WTC11 (cell line): ENCODE measurements at places on chromosomes 12 and 14.

GRCh38 chr12:48199774-48200221 lies 3.3 kb downstream of the OR10AD1 start:
- no peak for DNase-seq
- H3K4me1 ChIP-seq: 0 out of 2 replicates have a peak, but pooled peaks cover 7% of the 10 kb centered on the region
- no peak overlapping the region for H3K27ac ChIP-seq
- H3K27me3 ChIP-seq: peaks cover 78% of the 10 kb centered on the region
- H3K4me3 ChIP-seq: peak overlapping the region; percentile 78
- H3K36me3 ChIP-seq: peaks cover 4% of the 10 kb centered on the region; the same call in 1 of the 2 replicates

GRCh38 chr12:67651132-67651695 lies 2.7 kb downstream of the DYRK2 start:
- H3K4me3 ChIP-seq: peak overlapping the region; percentile 97
- peaks cover 17% of the 10 kb centered on the region for H3K36me3 ChIP-seq
- DNase-seq: no peak
- H3K27ac ChIP-seq: peak overlapping the region; percentile 93

DNA sequence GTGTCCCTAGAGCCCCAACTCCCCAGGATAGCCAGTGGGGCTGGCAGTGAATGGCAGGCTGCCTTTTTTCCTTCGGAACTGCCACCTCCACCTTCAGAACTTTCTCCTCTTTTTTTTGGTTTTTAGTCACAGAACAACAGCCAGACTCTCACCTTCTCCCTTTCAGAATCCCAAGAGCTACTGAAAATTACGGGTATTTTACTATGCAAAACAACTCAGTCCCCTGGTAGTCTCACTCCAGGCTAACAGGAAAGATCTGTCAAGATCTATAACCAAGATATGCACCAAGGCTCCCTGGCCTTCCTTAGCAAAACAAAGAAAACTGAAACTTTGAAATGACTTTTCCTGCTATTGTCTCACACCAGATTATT lies 12.5 kb downstream of the PLEKHG6 start:
- no peak for DNase-seq
- H3K36me3 ChIP-seq: peaks cover 31% of the 10 kb centered on the region
- H3K27ac ChIP-seq: peak overlapping the region; percentile 98
- H3K27me3 ChIP-seq: no peaks in the 10 kb centered on the region
- H3K4me3 ChIP-seq: peak overlapping the region; percentile 62

GRCh38 chr12:121579190-121579791 lies 1.5 kb downstream of the KDM2B start:
- H3K27me3 ChIP-seq: no peaks in the 10 kb centered on the region
- H3K4me3 ChIP-seq: peak overlapping the region; percentile 99
- peaks cover 50% of the 10 kb centered on the region for H3K4me1 ChIP-seq
- H3K36me3 ChIP-seq: peaks cover 20% of the 10 kb centered on the region

DNA sequence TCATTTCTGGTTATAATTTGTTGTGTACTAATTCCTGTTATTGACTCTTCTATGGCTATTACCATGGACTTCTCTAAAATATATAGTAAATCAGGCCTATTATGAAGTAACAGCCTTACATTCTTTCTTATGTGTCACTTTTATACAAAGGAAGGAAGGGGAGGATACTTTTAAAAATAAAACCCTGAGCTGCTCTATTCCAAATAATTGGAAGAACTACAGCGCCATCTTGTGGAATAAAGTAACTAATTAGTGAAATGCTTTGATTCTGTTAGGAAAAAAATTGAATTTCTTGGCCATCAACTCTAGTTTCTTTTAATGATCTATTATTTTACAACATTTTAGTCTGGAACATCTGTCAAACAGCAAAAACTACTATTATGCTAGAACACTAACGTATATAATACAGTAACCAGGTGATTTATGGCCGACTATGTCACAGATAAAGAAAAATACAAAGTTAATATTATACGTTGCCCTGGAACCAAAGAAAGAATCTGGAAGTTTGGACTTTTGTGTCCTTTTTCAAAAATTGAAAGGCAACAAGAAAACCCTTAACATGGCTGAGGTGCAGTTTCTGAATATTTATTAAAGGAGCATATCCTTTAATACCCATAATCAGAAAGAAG lies 55.0 kb upstream of the NELL2 start:
- no peaks in the 10 kb centered on the region for H3K4me1 ChIP-seq
- no peak overlapping the region for H3K27ac ChIP-seq

DNA sequence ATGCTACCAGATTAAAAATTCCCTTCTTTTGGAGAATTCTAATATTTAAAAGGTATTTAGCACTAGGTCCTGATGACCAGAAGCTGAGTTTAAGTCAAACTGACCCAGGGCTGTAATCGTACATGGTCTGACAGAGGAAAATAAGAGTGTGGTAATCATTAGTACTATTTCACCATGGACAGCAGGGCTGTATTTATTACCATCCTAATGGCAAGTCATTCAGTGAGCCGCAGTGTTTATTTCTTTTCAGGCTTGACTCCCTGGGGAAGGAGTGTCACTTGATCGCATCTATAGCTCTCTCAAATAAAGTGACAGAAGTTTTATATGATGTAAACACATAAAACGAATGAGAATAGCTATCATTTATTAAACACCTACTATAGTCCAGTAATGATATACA lies 261.8 kb downstream of the BTG1 start:
- H3K4me1 ChIP-seq: no peaks in the 10 kb centered on the region
- DNase-seq: no peak
- no peaks in the 10 kb centered on the region for H3K27me3 ChIP-seq
- no peaks in the 10 kb centered on the region for H3K36me3 ChIP-seq
- no peak overlapping the region for H3K4me3 ChIP-seq

- no peak overlapping the region for H3K4me3 ChIP-seq
- DNase-seq: no peak
- peaks cover 8% of the 10 kb centered on the region for H3K27me3 ChIP-seq
- peaks cover 8% of the 10 kb centered on the region; the same call in 1 of the 2 replicates for H3K36me3 ChIP-seq
Measured at GRCh38 chr12:124024776-124025175, 51.8 kb downstream of the ZNF664 start.

DNA sequence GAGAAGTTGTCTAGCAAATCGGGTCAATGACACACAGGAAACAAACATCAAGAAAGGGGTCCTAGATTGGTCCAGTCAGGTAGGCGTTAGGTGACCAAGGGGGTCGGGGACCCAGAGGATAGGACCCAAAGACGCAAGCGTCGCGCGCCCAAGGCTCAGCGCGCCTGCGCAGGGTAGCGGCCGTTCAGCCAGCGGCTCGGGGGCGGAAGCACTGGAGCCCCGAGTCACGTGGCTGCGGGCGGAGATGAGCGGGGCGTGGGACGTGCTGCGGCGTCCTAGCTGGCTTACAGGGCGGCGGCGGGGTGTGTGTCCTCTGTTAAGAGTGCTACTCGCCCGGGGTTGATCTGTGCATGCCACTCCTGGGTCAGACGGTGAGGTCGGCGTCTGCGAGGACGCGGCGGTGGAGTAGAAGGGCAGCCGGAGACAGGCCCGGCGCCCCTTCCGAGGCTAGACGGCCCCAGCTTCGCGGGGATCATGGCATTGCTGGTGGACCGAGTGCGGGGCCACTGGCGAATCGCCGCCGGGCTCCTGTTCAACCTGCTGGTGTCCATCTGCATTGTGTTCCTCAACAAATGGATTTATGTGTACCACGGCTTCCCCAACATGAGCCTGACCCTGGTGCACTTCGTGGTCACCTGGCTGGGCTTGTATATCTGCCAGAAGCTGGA lies at the start of gene SLC35E3:
Gene SLC35E3, plus strand, starts transcription at position 273 of the 668 bp plus-strand sequence. Its CDS starts 202 bp downstream, at position 475.
- no peaks in the 10 kb centered on the region for H3K27me3 ChIP-seq
- peaks cover 17% of the 10 kb centered on the region for H3K4me1 ChIP-seq
- peaks cover 6% of the 10 kb centered on the region for H3K36me3 ChIP-seq
- H3K4me3 ChIP-seq: peak within 1 kb of the TSS; percentile 98

GRCh38 chr14:37093364-37093763 lies 79.0 kb downstream of the SLC25A21 start:
- no peak overlapping the region for H3K27ac ChIP-seq
- no peak for DNase-seq
- H3K36me3 ChIP-seq: no peaks in the 10 kb centered on the region
- H3K27me3 ChIP-seq: no peaks in the 10 kb centered on the region
- peaks cover 7% of the 10 kb centered on the region; the same call in 1 of the 2 replicates for H3K4me1 ChIP-seq

DNA sequence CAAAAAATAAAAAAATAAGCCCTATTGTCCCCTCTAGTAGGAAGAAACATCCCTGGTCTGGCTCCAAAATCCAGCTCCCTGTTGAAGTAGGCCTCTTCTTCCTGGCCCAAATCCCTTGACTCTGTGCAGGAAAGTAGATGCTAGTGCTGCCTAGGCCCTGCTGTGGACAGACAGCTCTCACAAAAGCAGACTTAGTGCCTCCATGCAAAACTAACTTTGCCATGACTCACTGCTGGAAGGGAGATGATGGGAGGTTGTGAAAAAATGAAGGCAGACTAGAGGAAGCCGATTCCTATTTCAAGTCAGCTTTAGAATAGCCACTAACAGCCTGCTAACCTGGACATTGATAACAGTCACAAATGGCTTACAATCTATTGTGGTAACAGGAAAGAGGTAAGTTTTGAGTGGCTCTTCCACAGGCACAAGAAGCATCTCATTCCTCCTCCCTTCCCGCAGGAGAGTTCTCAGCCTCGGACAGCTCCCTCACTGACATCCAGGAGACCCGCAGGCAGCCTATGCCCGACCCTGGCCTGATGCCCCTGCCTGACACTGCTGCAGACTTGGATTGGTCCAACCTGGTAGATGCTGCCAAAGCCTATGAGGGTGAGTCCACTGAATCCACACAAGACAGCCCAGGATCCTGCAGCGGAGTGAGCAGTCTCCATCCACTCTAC lies 198.9 kb upstream of the RGS6 start:
- H3K4me1 ChIP-seq: peaks cover 7% of the 10 kb centered on the region
- DNase-seq: no peak
- no peak overlapping the region for H3K27ac ChIP-seq
- no peak overlapping the region for H3K4me3 ChIP-seq
- H3K36me3 ChIP-seq: peaks cover 66% of the 10 kb centered on the region

DNA sequence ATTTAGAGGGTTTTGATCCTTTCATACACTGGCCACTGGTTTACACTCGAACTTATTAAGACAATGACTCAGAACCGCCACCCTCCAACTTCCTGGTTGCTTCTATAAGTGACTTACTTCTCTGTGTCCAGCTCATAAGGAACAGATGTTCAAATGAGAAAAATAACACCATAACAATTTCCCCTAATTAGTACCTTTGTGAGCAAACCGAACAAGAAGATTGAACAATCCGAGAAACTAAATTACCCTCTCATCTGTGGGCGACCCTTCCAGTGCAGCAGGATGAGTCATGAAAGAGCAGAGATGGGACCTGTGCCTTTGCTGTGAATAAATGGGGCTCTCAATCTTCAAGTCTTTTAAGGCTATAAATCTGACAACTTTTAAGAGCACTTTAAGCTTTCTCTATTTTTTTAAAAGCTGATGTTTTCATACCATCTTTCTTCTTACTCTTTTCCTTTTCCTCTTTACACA lies 146.8 kb upstream of the RASSF8 start:
- H3K27ac ChIP-seq: no peak overlapping the region
- no peak for DNase-seq
- no peaks in the 10 kb centered on the region; the same call in 1 of the 2 replicates for H3K4me1 ChIP-seq
- no peaks in the 10 kb centered on the region for H3K36me3 ChIP-seq

GRCh38 chr12:54204316-54204715 lies 15.5 kb upstream of the SMUG1 start:
- H3K4me3 ChIP-seq: no peak overlapping the region
- H3K27ac ChIP-seq: no peak overlapping the region
- H3K4me1 ChIP-seq: peaks cover 6% of the 10 kb centered on the region; the same call in 1 of the 2 replicates
- DNase-seq: no peak
- no peaks in the 10 kb centered on the region for H3K36me3 ChIP-seq
- H3K27me3 ChIP-seq: peaks cover 88% of the 10 kb centered on the region

GRCh38 chr14:50600849-50601248 lies 40.9 kb downstream of the ATL1 start:
- no peaks in the 10 kb centered on the region; the same call in 1 of the 2 replicates for H3K36me3 ChIP-seq
- H3K27ac ChIP-seq: no peak overlapping the region
- no peaks in the 10 kb centered on the region for H3K27me3 ChIP-seq
